ENCODE measurements at places on chromosomes 6 and 20.

DNA sequence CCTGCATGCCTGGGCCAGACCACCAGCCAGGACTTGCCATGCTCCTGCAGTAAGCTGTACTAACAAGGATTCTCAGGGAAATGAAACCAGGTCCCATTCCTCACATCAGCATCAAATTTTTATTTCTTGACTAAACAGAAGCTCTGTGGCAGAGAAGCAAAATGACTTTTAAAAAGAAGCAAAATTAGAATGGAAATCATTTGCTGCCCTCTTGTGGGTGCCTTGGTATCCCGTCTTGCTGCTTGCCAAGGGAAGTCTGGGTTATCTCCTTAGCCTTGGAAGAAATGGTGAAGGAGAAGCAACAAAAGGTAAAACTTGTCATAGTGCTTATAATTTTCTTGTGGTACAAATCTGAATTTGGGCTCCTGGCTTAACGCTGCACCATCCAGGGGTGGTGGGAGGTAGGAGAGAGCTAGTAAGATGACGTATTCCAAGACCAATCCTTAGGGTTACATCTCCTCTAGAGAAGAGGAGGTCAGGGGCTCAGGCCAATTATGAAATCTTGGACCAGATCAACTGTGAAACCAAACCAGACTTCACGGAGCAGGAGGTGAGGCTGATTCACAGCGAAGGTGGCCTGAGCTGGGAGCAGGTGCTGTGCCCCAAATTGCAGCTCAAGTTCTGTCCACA, 107.5 kb downstream of the FAXC start:
- DNase-seq, result peak; percentile 15

DNA sequence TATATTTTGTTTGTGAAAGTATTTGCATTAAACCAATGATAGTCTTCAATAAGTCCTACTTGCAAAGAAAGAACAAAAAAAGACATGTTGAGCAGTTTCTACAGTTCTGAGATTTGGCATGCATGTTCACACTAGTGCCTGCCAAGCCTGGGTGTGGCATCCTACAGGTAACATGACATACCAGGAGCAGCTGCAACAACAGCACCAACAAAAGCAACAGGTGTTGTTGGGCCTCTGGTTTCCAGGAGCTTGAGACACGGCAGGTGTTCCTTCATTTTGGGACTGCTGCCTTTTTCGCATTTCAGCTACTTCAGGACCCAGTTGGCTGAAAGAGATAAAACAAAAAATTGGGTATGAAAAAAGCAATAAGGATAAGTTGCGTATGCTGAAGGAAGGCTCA, 41.2 kb upstream of the MTRF1L start:
- DNase-seq, result no peak

- no peak for DNase-seq
Observed at GRCh38 chr6:13892017-13892645, 32.6 kb upstream of the RNF182 start.

DNA sequence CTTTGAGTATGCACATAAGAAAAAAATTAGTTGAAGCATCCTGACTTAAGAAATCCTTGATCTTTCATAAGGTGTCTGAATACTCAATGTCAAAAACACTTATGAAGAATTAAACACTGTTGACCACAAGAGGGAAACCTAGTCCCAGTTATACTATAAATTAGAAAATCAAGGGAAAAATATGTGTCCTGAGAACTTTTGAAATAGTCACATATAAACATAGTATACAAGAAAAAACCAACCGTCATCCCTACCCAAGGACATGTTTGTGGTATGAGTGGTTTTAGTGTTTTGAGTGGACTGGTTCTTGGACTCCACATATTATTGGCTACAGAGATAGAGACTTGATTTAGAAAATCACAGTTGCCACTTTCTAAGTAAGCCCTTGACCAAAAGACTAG, 7.6 kb upstream of the HLA-DRA start:
- peak; percentile 15 for DNase-seq

DNA sequence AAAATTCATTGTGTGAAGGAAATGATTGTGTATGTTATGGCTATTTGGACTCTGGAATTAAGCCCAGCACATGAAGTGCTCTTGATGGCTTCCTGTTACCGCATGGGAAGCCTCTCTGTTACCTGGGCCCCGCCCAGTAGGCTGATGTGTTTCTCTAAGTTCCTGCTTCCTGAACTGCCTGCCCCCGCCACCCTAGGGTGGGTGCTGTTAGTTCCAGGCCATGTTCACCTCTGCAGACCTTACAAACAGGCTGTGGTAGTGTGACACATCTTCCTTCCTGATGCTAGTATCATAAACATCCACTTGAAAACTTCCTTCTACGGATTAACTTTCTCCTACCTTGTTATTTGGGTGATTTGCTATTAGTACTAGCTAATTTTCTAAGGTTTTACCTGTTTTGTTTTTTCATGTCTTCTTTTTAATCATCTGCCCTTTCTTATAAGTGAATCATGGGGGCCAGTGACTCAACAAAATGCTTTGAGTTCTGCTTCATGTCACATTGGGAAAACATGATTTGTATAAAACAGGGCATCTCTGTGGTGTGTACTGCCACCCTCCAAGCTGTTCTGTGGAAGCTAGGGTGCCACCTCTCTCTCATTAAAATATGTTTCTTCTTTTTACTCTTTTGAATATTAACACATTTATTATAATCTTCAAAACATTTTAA, 40.6 kb downstream of the SH3BGRL2 start:
- no peak for DNase-seq

DNA sequence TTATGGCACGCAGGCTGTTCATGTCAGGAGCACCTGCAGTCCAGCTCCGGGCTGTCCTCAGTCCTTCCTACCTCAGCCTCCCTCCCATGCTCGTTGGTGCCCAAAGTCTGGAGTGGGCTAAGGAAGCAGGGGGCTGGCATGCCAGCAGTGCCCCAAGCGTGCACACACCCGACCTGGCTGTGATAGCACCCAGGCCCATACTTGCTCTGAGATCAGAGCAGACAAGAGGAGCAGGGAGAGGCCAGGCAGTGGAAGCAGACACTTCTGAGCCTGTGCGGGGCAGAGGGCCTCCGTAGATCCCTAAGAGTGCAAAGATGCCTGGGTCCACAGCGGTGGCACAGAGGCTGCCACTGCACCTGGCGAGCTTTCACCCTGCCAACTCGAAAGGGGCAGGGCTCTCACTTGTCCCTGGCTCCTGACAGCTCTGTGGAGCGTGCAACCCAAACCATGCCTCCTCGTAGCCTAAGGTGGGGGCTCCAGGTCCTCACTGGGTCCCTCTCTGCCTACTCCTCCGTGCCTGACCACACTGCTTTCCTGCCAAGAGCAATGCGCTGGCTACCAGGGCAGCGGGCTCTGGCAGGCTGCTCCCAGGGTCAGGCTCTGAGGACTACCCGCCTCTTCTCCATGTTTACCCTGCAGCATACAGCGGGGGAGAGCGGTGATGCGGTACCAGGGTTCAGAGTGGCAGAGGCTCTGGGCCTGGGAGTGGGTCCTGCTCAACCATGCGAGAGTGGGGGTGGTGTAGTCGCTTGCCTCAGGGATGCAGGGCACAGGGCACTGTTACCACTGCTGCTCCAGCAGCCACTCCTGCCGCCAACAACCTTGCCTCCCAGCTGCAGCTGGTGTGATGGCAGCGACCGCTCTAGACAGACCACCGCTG, 59.5 kb downstream of the MANEA start:
- DNase-seq, result no peak

- DNase-seq, result no peak
Observed at GRCh38 chr20:43953919-43954592, 39.4 kb downstream of the TOX2 start.

DNA sequence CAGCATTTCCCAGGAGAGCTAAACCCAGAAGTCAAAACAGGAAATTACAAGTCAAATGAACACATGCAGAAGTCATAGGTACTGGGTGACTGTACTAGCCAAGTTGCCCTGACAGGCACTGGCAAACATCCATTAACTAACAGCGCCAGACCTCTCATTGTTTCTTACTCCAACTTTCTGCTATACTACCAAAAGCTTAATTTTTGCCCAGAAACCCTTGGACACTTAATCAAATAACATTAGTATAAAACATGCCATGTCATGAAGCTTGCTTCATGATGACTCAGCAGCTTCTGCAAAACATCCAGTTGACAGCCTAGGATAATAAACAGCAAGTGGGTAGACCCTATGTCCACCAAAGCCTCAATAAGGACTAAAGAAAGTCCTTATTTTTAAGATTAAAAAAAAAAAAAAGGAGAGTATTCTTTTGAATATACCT, 3.5 kb downstream of the NUP153 start:
- DNase-seq, result peak; percentile 90

- DNase-seq, result no peak
Observed at GRCh38 chr20:46637020-46637419, 14.2 kb downstream of the SLC13A3 start.

- DNase-seq, result no peak
Observed at GRCh38 chr20:58329711-58330110, 20.2 kb downstream of the RAB22A start.

- no peak for DNase-seq
Observed at GRCh38 chr6:86153521-86153920, 510.8 kb upstream of the SYNCRIP start.

DNA sequence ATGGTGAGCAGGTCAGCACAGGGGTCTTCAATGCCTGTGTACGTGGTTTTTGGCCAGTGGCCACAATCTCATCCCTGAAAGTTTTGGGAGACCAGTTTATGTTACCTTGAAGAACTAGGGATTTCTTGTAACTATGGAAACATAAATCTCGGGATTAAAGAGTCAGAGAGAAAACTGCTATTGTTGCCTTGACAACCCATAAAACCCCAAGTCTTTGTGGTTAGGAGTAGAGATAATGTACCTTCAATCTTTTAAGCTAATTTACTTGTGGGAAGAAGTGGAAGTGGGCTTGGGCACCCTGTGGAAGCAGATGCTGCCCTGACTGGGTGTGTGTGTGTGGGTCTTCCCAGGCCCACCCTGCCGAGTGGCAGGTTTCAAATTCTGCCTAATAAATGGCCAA, 46.1 kb upstream of the ZNF831 start:
- DNase-seq, result no peak

DNA sequence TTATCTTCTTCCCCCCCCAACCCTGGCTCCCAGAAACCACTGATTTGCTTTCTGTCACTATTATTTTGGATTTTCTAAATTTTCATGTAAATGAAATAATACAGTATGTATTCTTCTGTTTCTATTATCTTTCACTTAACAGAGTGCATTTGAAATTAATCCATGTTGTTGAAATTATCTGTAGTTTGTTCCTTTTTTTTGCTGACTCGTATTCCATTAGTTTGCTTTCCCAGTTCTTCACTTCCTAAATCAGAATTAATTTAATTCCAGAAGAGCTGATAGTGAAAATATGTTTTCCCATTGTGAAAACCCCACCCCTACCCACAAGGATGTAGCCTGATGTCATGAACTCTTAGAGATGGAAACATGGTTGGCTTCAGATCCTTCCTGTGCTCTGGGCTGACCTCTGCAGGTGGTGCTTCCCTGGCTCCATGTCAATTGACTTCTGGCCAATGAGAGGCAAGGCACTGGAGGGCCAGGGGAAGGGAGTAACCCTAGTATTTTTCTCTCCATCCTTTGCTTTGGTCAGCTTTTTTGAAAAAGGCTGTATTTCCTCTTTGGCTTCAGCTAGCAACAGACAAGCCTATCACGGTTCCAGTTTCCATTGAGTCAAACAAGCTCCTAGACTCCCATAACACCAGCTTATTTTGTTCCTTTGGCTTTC, 244.4 kb upstream of the HSF2 start:
- DNase-seq, result no peak

GRCh38 chr6:37033819-37034795, 28.7 kb downstream of the FGD2 start:
- DNase-seq, result no peak

DNA sequence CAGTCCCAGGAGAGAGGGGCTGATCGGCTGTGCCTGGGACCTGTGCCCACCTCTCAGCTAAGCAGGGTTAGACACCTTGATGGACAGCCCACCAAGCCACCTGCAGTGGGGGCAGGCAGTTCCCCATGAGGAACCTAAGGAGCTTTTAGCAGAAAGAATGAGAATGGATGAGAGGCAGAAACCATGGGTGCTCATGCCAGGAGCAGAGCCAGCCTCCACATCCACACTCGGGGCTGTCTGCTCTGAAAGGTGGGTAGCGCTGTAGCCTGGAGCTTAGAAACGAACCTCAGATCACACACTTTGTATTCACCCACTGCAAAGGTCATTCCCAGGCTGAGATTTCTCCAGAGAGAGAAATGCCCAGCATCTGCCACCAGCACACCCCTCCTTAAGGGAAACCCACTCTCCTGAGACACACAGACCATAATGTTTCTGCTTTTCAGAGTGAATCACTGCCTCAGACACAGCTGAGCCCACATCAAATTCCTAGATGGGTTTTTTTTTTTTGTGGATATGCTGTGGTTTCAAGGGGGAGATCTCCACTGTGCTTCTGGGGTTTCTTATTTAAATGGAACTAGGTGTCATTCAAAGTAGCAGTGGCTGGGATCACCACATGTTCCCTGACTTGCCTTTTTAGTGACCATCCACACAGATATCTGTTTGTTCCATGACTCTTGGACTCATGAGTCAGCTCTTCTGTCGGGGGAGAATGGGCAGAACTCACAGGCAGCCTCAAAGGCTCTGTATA, 218.9 kb downstream of the EYA2 start:
- no peak for DNase-seq

GRCh38 chr6:117573006-117573680, 29.2 kb downstream of the GOPC start:
- no peak for DNase-seq

All from erythroblast (primary cell).